Activated T-helper 17 cell treated with anti-CD3 and anti-CD28 coated beads, Interleukin-2, amount 50 U/mL, for 72 hours (primary cell): ENCODE measurements at places on chromosomes 6 and 20.
A peak's percentile ranks its signal among the peaks of the same experiment; 100 is the strongest.

GRCh38 chr20:1816384-1817381, 78.5 kb upstream of the SIRPA start:
- no peak for ATAC-seq

DNA sequence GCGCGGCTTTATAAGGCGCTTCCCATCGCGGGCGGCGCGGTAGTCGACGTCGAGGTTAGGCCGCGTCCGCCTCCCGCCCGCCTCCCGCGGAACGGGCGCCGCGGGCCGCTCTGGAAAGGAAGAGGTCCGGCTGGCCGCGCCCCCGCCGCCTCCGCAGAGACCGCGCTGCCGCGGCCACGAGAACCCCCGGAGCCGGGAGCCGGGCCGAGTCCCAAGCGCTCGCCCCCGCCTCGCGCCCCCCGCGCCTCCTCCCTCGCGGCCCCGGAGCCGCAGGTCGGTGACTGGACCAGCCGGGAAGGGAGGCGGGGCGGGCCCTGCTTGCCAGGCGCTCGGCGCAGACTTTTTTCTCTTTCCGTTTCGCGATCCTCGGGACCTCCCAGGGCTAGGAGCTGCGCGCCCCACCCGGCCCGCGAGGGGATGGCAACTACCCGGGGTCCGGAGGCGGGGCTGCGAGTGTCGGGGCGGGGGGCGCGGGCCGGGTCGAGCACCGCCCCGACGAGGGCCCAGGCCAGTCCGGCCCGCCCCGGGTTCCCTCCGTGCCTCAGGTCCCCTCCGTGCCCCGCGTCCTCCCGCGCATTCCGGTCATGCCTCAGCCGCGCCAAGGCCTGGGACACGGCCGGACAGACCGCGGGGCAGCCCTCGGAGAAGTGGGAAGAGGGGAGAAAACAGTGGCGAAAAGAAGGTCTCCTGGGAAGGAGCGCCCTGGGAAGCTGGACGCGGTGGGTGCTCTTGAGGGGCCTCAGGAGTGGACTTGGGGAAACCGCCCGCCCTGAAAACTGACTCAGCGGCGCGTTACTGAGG, 417 bp upstream of the PXDC1 start:
- peak; percentile 71 for ATAC-seq

DNA sequence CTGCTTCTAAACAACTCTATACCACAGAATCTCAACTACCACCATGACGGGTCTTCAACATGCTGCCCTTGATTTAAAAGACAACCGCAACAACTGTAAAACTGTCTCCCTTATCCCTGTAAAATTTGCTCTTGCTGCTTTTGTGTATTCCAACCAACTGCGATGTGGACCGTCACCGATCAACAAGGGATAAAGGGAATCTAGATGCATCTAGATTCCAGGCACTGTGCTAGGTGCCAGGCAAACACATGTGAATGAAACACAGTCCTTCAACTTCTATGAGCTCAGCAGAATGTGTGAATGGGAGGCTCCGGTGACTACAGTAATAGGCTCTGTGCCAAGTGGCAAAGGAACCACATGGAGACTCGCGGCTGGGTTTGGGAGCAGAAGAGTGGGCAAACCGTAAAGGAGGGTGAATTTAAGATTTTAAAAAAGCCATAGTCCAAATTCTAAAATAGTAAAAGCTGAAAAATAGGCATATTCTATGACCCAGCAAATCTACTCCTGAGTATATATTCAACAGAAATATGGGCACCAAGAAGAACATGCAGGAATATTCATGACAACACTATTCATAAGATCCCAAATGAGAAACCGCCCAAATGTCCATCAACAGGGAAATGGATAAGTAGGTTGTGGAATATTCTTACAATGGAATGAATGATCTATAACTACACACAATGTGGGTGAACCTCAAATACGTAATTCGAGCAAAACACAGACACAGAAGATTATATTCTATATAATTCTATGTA, 3.7 kb upstream of the PRND start:
- ATAC-seq = no peak

- no peak for ATAC-seq
These were observed 139.4 kb upstream of the EYA4 start for GRCh38 chr6:133101790-133102189.
